SJCRH30 (cell line): ENCODE measurements at places on chromosomes 13 and 19.

DNA sequence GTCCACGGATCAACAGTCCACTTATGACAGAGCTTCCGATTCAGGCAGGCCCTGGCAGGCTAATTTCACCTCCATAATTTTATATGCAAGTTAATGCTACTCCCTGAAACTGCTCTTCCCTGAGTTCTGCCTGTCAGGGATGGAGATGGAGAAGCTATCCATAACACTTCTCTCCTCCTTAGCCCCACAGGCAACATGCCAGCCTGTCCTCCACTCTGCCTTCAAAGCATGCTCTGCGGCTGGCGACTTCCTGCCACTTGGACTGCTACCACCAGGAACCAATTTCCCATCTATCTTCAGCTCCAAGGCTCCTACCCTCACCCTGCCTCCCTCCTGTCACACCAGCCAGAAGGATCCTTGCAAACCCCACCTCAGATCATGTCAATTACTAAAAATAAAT, 35.4 kb downstream of the GSX1 start:
- DNase-seq: no peak

GRCh38 chr19:4774136-4774535, 17.4 kb upstream of the FEM1A start:
- no peak for DNase-seq

- no peak for DNase-seq
These were observed 6.5 kb downstream of the KCNN4 start for GRCh38 chr19:43774103-43774939.

GRCh38 chr19:11587975-11588631, 9.2 kb upstream of the ZNF627 start:
- no peak for DNase-seq

DNA sequence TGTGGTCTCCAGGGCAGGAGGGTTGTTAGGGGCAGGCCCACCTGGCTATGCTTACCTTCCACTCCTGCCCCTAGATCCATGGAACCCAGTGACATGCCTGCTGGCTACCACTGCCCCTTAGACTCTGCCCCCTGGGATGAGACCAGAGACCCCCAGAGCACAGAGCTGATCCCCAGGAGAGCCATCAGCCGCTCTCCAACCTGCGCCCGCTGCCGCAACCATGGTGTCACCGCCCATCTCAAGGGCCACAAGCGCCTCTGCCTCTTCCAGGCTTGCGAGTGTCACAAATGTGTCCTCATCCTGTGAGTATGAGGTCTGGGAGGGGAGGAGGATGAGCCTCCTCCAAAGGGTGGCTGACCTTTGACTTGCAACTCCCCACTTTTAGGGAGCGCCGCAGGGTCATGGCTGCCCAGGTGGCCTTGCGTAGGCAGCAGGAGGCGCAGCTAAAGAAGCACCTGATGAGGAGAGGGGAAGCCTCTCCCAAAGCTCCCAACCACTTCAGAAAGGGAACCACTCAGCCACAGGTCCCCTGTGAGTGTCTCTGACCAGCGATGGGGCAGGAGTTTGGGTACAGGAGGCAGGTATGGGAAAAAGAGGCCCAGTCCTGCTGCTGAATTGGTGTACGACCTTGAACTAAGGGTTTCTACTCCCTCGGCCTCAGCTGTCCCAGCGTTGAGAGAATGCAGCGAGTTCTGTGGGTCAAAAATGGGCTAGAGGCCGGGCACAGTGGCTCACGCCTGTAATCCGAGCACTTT, 2.7 kb downstream of the DMRTC2 start:
- no peak for DNase-seq

- no peak for DNase-seq
These were observed 70.9 kb upstream of the WASF3 start for GRCh38 chr13:26486550-26486949.

- DNase-seq: no peak
These were observed 35.0 kb upstream of the MATK start for GRCh38 chr19:3821156-3821555.

DNA sequence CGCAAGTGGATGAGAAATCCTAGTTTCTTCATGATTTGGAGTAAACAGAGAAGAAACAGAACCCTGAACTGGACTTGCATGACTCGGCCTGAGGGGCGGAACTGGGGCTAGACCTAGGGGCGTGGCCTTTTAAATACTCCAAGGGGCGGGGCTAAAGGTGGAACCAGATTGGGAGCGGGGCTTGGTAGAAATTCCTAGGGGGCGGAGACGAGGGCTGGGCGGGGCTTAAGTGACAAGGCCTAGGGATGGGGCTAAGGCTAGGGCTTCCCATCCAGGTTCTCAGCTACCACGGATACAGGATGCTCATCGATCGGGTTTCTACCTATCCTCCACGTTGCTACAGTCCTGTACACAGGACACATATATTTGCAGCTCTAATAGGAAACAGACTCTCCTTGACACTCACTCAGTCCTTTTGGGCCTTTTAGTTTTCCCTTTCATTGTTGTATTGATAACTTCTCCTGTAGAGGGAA, 372 bp upstream of the ZNF699 start:
- peak; percentile 96 for DNase-seq

GRCh38 chr19:16330806-16331690, 6.4 kb downstream of the KLF2 start:
- DNase-seq: no peak

GRCh38 chr19:1487576-1488281, 2.4 kb downstream of the PCSK4 start:
- no peak for DNase-seq
